ENCODE measurements at places on chromosomes 12 and 14.

- no peak for DNase-seq
Observed at GRCh38 chr12:102067574-102068258, 5.9 kb upstream of the WASHC3 start.

DNA sequence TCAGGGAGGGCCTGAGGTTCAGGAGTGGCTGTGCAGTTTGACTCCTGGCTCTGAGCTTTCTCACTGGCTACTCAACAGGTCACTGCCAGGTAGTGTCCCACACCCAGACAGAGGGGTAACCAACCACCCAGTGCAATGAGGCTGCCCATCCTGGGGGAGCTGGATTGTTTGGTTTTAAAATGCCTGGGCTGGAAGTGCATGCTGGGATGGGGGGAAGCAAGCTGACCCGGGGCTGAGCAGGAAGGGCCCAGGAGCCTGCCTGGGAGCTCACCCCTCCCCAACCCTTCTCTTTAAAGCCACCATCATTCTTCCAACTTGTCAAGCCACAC, 12.6 kb upstream of the ABHD12B start:
- no peak for DNase-seq

DNA sequence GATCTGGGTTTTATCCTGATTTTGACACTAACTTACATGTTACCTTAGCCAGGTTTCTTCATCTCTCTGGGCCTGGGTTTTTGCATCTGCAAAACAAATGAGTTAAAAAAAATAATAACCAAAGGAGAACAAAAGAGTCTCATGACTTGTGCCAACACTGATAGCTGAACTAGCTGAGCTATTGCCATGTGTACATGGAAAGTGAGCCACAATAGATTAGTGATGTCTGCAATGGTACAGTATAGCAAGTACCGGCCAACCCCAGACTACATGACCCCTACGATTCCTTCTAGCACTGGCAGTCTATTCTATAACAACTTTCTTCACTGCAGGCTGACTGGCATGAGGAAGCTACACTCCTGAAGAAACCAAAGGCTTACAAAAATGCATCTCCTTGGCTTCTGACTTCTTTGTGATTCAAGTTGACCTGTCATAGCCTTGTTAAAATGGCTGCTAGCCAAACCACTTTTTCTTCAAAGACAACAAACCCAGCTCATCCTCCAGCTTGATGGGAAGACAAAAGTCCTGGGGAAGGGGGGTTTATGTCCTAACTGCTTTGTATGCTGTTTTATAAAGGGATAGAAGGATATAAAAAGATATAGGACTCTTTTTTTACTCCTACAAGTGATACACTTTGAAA, 123.7 kb downstream of the DAD1 start:
- DNase-seq: no peak

DNA sequence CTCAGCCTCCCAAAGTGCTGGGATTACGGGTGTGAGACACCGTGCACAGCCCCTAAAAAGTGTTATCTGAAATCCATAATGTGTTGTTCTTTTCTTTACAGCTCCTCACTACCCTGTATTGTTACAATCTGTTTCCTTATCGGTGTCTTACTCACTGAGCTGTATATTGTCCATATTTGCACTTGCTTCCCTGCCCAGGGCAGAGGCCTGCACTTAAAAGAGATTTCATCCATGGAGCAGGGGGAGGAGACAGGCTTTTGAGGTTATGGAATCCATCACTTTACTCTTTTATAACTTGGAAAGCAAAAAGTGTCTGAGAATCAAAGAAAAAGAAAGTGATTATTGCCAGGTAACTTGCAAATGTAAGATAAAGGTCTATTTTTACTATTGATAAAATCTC, 251.0 kb downstream of the DIO2 start:
- DNase-seq: no peak

DNA sequence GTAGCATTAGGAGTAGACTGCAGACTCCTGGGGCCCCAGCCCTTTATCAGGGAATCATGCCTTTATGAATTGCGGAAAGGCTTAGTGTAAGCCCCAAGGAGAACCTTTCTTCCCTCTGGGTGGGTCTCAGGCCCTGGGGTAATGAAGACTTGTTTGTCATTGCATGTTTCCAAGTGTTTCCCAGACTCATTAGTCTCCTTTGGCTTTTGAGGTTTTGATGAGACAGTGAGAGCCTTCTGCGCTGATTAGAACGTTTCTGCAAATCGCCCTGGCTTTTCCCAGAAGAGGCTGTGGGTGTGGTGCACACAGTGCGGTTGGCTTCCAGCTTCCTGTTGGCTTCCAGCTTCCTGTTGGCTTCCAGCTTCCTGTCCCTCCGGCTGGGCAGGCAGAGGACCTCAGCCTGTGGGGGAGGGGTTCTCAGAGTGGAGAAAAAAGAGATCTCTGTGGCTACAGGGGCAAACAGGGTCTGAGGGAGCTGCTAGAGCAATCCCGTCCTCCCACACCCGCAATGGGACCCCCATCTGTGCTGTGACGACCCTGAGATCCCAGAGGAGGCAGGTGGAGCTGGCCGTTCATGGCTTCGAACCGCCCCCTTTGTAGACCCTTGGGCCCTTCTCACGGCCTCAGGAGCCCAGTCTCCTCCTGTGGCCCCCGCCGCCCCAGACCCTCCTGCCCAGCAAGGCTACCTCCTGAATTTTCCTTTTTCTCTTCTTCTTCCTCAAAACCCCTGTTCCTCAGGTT, 42.1 kb downstream of the GPR68 start:
- DNase-seq: no peak

DNA sequence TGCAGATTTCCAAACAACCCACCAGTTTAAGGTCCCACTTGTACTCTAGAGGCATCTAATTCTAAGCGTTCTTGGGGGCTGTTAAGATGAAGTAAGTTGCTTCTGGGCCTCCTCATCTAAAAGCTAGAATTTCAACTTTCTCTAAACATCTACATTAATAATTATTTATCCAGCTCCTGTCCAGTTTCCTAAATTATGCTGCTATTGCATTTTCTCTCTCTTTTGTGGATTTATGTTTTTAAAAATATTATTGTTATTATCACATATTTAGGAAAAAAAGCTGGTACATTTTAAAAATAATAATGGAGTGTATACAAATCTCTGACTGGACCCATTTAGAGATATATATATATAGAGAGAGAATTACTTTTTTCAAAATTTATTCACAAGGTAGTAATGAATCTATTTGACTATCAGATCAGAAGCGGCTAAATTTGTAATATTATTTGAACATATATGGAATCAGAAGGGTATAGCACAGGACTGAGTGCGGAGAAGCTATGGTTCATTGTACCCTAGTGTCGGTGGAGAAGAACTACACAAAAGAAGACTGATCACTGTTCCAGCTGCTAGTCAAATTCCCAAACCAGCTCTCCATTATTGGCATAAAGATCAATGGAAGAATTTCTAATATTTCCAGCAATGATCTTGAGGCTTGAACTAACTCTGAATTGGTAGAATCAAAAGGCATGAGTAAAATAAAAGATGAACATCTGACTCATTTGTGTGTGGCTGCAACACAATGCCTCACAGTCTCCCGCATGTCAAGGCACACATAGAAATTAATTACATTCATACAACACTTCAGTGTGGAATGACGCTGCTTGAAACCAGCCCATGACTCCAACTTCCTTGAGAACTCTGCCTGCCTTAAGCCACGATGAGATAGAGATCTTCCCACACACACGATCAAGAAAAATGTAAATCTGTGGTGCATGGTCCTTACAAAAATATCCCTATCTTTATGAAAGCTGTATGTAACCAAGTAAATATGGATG, 433.4 kb upstream of the OR4E1 start:
- DNase-seq: no peak

GRCh38 chr14:60509438-60510253, 700 bp downstream of the SIX6 start:
- no peak for DNase-seq

- no peak for DNase-seq
Observed at GRCh38 chr14:92457016-92457565, 56.5 kb upstream of the RIN3 start.

- no peak for DNase-seq
Observed at GRCh38 chr12:54585243-54585642, 3.2 kb downstream of the PPP1R1A start.

DNA sequence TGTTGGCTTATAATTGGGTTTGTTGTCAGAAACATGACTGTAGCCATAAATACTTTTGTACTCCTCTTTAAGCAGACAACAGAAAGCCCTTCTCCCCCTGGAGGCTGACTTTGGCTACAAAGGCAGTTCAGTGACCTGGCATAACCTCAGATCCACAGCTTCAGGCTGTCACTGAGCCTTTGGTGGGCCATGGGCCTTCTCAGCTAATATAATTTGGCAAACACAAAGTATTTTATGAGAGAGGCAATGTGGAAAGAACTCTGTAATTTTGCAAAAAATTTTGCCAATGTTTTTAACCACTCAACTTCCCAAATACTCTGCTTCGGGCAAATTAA, 15.5 kb upstream of the MGP start:
- no peak for DNase-seq

GRCh38 chr12:870378-870777, 79.1 kb downstream of the RAD52 start:
- no peak for DNase-seq

All from stimulated activated CD8-positive, alpha-beta memory T cell treated with anti-CD3 and anti-CD28 coated beads, Interleukin-4, amount 100 ng/mL, for 1 hour (primary cell).